ENCODE measurements at places on chromosomes 3 and 15.
A peak's percentile ranks its signal among the peaks of the same experiment; 100 is the strongest.

DNA sequence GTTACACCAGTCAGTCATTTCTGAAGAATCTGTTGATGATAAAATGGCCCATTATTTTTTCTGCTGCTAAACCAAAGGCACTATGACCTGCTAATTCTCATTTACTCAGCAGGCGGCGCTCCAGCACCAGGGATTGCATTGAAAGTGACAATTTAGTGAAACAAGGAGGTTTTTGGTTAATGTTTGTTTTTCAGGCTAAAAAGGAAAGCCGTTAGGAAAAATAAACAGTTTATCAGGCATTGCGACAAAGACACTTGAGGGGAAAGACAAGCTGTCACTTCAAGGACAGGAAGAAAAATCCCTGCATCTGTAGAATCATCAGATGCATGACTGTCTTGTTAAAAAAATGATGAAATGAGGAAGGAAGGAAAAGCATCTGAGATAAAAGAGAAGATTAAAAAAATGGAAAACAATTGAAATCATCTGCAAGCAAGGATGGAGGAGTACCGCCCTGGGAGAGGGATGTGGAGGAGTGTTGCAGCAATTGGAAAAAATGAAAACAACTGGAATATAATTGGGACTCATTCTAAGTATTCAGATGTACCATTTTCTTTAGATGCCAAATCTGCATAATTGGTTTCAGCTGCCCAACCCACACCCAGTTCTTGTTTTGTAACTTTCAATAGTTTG, 54.0 kb downstream of the NR1D2 start:
- peak; percentile 5 for DNase-seq

- no peak for DNase-seq
Observed at GRCh38 chr3:196272826-196273225, 14.7 kb downstream of the PCYT1A start.

DNA sequence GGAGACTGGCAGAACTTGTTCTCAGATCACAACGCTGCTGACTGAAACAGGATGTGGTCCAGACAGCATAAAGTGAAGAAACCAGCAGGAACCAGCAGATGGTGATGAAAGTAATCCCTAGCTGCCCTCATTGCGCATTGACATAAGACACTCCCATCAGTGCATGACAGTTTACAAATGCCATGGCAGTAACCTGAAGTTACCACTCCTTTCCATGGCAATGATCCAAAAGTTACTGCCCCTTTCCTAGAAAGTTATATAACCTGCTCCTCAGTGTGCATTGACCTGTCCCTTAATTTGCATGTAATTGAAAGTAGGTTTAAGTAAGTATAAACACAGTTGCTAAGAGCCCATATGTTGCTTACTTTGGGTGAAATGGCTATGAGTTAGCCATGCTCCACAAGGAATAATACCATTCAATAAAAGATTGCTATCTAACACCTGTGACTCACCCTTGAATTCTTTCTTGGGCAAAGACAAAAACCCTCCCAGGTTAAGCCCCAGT, 149.1 kb upstream of the CD96 start:
- peak; percentile 1 for DNase-seq

DNA sequence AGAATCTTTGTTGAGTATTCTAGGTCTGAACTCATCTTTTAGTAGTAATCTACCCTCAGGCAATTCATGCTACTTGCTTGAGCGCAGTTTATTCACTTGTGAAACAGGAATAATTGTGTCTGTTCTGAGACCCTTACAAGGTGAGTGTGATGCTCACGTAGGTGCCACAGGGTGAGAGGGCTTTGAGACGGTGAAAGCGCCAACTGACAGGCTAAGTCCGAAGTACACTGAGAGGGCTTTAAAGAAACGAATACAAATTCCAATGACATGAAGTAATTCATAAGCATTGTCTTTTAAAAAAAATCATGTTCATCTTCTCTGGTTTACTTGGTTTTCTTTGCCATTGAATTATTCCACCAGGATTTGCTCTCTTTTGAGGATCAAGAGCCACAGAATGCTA, 393.7 kb upstream of the RGMA start:
- no peak for DNase-seq

- no peak for DNase-seq
Observed at GRCh38 chr15:35693886-35694285, 147.9 kb upstream of the DPH6 start.

- DNase-seq, result no peak
Observed at GRCh38 chr15:92291900-92292299, 101.8 kb upstream of the ST8SIA2 start.

DNA sequence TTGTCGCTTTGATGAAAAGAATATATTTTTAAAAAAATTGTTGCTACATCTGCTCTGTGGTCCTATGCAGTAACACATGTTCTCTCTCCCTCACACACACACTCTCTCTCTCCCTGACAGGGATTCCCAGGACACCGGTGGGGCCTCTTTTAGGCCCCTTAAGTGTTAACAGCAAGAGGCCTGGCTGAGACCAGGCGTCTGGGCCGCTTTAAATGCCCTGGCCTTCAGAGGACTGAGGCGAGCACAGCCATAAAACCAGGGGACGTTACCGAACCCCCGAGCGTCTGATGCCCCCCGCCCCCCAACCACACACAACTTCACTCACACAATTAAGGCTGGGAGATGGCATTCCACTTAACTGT, 1.7 kb downstream of the BNC1 start:
- DNase-seq, result no peak
